ENCODE measurements at places on chromosomes 7 and 10.

GRCh38 chr7:28258240-28258639 lies 77.6 kb upstream of the JAZF1 start:
- no peak for DNase-seq

DNA sequence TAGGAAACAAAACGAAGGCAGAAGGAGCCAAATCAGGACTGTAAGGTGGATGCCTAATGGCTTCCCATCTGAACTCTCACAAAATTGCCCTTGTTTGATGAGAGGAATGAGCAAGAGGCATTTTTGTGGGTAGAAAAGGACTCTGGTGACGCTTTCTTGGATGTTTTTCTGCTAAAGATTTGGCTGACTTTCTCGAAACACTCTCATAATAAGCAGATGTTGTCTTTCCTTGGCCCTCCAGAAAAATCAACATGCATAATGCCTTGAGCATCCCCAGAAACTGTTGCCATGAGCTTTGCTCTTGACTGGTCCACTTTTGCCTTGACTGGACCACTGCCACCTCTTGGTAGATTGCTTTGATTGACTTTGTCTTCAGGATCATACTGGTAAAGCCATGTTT lies 13.5 kb downstream of the PTPN12 start:
- DNase-seq, result no peak

GRCh38 chr10:107011105-107011504 lies 153.4 kb downstream of the SORCS1 start:
- DNase-seq, result no peak

GRCh38 chr7:126529833-126530232 lies 722.9 kb downstream of the GRM8 start:
- DNase-seq, result no peak

DNA sequence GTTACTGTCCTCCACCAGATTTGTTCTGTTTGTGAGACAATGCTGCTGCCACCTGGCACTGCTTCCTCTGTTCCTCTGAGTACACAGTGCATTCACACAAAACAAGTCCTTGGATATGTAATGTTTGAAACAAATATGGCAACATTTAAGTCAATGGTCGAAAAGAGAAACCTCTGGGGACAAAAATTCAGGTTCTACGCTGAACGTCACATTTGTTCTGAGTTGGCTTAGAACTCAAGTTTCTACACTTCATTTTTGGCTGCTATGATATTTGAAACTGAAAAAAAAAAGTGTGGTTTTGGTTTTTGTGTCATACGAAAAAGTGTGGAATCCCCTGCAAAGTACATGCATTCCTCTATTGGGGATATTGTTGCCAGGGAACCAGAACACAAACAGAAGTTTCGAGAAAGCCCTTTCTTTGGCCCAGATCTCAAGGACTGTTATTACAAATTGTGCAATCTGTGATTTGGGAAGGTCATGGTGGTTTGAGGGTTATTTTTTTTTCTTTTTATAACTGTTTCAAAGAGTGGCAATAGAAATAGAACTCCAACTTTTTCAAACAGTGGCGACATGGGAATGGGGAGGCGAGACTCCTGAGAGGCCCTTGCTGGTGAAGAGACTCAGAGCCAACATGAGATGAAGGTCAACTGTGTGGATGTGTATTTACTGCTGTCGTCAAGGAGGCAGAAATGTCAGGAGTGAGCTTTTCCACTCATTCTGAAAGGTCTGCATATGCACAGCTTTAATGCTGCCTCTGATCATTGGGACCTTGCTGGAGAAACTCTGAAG lies 127.5 kb downstream of the CUBN start:
- peak; percentile 46 for DNase-seq

GRCh38 chr10:89857431-89858042 lies 156.1 kb downstream of the KIF20B start:
- no peak for DNase-seq

DNA sequence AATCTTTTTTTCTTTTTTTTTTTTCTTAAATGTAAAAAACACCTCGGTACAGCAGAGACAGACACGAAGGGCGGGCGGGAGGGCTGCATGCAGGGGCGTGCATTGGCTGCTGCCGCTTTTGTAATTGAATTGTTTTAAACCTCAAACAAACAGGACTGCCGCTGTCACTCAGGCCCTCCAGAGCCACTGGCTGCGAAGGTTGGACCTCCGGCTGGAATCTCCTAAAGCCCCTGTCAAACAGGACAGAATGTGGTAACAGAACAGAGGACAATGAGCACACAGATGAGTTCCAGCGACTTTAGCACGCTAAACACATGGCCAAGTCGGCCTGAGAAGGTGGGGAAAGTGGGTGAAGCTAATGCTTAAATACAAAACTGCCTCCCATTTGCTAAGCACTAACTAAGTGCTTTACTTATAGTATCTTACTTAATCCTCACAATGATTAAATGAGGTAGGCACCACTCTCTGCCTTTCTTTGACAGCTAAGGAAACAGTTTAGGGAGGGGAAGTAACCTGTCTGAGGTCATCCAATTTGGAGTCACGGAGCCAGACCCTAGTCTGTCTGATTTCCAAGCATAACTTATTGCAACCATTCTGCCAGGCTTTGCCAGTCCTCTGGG lies 3.0 kb upstream of the NDST2 start:
- DNase-seq, result no peak

- DNase-seq, result no peak
Measured at GRCh38 chr10:127168261-127168660, 28.1 kb downstream of the INSYN2A start.

GRCh38 chr7:85021101-85021704 lies 165.7 kb downstream of the SEMA3D start:
- no peak for DNase-seq

GRCh38 chr7:105473163-105473562 lies 48.9 kb downstream of the PUS7 start:
- no peak for DNase-seq

GRCh38 chr7:74439541-74439940 lies 14.2 kb upstream of the GTF2IRD1 start:
- peak; percentile 75 for DNase-seq

DNA sequence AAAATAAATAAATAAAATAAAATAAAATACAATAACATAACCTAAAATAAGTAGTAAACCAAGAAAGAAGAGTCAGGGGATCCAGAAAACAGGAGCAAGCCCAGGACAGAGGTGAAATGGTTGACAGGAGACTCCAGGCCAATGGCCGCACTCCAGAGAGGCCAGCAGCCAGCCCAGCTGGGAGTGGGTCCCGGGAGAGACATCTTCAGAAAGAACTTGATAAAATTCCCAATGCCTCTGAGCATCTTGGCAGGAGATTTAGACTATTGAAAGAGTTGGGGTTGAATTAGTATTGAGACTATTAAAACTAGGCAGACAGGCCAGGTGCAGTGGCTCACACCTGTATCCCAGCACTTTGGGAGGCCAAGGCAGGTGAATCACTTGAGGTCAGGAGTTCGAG lies 62.6 kb downstream of the CLIP2 start:
- DNase-seq, result no peak

- no peak for DNase-seq
Measured at GRCh38 chr10:49269523-49269922, 29.4 kb upstream of the C10orf71 start.
